ENCODE measurements at places on chromosomes 5 and 9.

DNA sequence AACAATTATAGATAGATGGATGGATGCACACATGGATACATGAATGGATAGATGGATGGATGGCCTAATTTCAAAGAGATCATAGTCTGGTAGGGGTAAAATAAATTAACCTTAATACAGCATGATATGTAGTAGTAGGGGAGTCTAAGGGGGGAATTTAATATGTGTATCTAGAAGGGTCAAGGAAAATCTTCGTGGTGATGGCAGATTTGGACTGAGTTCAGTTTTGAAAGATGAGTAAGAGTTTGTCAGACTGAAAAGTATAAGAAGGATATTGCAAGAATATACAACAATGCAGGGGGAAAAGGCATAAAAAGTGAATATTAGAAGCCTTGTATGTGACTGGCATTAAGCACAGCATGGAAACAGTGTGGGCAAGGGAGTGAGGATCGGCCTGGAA, 98.7 kb downstream of the ZNF462 start:
- no peak for DNase-seq

GRCh38 chr9:16310278-16311110, 560.0 kb downstream of the BNC2 start:
- DNase-seq, result no peak

- no peak for DNase-seq
Measured at GRCh38 chr9:125172031-125172755, 17.4 kb downstream of the PPP6C start.

DNA sequence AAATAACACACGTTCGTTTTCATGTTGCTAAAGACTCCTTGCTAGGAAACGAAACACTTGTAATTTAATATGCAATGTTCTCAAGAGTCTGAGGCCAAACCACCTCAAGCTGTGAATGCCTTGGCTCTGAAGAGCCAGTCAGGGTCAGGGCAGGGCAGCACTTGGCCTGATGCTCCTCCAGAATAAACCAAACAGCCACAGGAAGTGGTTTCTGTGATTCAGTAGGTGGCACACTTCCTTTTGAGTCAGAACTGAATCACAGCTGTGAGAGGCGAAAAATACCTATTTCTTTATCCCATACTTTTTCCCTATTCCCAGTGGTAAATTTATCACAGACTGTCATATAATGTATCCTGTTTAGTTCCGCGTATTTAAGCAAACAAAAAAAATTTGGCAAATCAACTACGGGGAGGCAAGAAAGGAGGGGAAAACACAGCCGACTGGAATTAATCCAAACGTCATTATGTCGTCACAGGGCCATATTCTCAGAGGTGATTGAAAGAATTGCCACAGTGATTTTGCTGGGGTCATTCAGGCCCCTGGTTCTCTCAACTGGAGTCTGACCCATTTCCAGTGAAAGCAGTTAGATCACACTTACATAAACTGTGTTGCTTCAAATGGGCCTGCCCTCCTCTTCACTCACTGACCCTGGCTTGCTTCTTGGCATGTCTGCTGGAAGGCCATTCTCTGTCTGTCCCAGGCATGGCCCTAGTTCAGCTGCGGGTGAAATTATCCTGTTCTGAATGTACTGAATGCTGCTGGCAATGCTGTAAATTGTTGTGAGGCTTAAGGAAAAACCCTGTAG, 71.2 kb downstream of the ARRDC3 start:
- DNase-seq, result peak; percentile 69

GRCh38 chr5:73171495-73171894, 1.5 kb upstream of the TMEM174 start:
- DNase-seq, result no peak

DNA sequence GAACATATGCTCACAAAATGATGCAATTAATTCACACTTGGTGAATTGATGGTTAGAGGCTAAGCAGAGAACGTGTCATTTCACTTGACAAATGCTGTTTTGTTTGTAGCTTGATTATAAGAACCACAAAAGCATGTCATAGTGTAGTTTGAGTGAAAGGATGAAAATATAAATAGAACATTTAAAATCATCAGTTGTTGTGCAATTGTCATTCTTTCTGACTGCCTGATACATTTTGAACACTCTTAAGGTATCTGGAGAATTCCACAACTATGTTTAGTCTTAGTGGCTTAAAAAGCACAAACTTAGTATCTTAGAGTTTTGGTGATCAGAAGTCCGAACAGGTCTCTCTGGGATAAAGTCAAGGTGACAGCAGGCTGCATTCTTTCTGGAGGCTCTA, 129.4 kb downstream of the BASP1 start:
- no peak for DNase-seq

- DNase-seq, result peak; percentile 24
Measured at GRCh38 chr5:118611332-118611945, 376.9 kb downstream of the DTWD2 start.

DNA sequence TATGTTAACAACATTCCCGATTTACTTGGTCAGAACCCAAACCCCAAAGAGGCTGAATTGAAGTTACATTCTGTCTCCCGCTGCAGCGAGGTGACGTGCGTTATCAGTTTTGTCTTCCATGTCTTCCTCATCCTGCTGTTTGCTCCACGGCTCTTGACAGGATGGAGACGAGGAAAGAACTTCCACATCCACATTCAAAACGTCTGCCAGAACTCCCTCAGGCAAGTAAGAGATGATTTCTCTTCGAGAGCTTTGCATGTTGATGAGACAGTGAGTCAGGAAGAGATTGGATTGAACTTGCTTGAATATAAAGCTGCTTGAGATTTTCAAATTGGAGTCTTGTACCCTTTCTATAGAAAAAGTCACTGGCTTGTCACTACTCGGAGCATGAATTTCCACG, 242.6 kb downstream of the AUH start:
- DNase-seq, result no peak

DNA sequence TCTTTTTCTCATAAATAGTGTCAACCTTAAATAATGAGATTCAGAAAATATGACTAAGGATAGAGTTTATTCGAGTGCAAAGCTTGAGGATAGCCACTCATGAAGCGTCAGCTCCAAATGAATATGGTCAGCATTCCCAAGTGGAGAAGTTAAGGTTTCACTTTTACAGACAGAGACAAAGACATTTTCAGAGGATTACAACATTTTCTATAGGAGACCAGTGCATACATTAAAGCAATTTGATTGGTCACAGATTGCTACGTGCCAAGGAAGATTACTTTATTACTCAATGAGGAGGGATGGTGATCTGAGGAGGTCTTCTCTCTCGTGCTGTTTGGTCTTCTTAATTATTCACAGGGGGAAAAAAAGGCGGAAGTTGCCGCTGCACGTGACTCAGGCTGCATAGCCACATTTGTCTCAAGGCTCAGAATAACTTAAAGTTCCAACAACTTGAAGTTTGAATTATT, 60.1 kb upstream of the SPATA31C2 start:
- DNase-seq, result no peak

GRCh38 chr5:125597338-125597737, 825.9 kb upstream of the GRAMD2B start:
- DNase-seq, result no peak

GRCh38 chr5:124932791-124933600, 186.6 kb upstream of the ZNF608 start:
- DNase-seq, result no peak

- no peak for DNase-seq
Measured at GRCh38 chr5:878125-878524, 14.5 kb downstream of the BRD9 start.

DNA sequence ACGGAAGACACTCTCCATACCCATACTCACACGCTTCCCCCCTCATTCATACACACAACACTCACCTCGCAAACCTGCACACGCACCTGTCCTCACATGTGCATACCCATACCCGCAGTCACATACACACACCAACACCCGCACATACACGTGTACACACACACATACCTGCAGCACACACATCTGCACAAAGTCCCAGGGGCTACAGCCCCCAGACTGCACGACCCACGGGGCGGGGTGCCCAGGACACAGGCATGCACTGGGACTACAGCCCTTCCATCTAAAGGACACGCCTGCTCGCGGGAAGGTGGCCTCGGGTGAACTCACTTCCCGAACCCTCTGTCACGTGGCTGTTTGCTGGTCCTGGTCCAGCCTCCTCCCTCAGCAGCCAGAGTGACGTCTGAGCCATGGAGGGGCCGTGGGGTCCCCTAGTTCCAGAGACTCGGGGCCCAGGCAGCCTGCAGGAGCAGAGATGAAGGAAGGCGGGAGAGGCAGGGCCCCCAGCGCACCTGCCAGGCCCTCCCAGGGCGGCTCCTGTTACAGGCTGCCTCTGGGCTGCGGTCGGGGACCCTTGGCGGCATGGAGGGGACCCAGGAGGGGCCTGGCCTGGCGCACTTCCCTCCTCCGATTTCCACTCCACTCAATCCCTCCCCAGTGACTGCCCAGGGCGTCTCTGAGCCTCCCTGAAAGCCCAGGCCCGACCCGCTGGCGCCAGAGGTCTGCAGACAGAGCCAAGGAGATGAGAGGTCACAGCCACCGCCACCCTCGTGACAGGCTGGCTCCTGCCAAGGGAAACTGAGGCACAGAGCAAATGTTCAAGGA, 8.1 kb downstream of the SLC12A7 start:
- no peak for DNase-seq

GRCh38 chr9:86555661-86556060, 201.5 kb upstream of the TUT7 start:
- DNase-seq, result no peak

GRCh38 chr9:99475401-99476065, 253.5 kb downstream of the SEC61B start:
- no peak for DNase-seq

DNA sequence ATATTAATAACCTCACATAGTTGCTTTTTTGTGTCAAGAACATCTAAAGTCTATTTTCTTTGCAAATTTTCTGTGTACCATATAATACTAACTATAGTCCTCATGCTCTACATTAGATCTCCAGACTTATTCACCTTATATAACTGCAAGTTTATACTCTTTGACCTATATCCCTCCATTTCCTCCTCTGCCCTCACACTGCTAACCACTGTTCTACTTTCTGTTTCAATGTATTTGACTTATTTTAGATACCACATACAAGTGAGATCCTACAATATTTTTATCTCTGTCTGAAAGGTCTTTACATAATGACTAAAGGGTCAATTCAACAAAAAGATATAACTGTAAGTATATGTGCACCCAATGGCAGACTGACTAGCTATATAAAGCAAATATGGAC, 789.7 kb upstream of the ZNF608 start:
- no peak for DNase-seq

- DNase-seq, result no peak
Measured at GRCh38 chr9:77221431-77221830, 44.1 kb downstream of the VPS13A start.

- no peak for DNase-seq
Measured at GRCh38 chr5:61631438-61631941, 299.4 kb downstream of the ZSWIM6 start.

Data from AML-193 (cell line).